ENCODE measurements at places on chromosomes 4 and X. TPM values are rescaled to one million over a fixed set of nuclear protein-coding genes. Genes with fewer than 3 reads are reported as not detected.

GRCh38 chrX:139945075-139945474, 12.2 kb upstream of the ATP11C start:
- DNase-seq: no peak

GRCh38 chr4:7384003-7384928, 50.5 kb downstream of the PSAPL1 start:
- DNase-seq: no peak

POU3F4 gene
- polyA plus RNA-seq: 0.44 TPM

DNA sequence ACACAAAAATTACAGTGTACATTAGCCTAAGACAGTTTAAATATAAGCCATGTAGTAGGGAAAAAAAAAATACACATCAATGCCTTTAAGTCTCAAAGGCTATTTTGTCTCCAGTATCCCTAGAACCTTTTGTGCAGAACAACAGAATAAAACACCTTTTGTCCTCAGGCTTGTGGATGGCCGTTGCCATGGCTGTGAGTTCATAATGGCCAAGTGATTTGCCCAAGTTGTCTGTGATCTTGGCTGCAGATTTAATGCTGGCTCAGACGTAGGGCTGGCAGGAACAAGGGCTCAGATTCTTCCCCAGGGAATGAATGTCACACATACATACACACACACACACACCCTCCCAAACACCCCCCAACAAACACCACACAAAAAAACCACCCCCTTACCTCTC, 25.3 kb downstream of the GPM6B start:
- peak; percentile 86 for DNase-seq

DNA sequence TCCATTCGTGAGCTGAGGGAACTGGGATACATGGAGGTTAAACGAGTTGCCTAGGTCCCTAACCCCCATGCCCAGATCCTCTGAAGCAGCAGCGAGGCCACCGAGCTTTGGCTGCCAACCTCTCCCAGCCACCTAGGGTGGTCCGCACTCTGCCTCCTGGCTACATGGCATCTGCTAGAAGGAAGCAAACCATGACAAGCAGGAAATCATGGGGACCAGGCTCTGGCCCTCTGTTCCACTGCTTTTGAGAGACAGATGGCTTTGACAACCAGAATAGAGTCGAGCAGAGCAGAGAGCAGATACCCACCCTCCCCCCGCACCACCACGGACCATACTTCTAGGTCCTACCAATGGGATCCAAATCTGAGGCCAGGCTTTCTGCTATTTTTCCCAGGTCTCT, 37.5 kb upstream of the NKRF start:
- peak; percentile 19 for DNase-seq

GRCh38 chr4:8615921-8616787, 23.6 kb downstream of the CPZ start:
- peak; percentile 14 for DNase-seq

HOPX gene
- polyA plus RNA-seq: 40.9 TPM

DNA sequence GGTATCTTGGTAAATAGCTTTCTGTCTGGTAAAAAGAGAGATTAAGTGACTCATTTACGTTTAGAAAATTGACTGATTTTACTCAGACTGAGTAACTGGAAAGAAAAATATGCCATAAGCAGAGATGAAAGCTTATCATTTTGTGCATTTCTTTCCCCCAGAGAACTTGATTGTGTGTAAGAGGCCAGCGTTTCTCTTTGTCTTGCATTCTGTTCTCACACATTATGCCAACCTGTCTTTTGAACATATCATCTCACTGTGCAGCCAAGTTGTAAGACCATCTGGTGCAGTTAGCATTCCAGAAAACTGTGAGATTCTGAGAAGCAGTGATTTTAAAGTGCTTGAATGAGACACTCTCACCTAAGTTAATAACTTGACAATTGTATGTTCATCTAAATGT, 651.3 kb downstream of the TECRL start:
- peak; percentile 93 for DNase-seq

- no peak for DNase-seq
Measured at GRCh38 chrX:132367984-132368383, 120.9 kb downstream of the MBNL3 start.

- DNase-seq: peak; percentile 59
Measured at GRCh38 chrX:150525061-150525919, 43.1 kb upstream of the MTM1 start.

DNA sequence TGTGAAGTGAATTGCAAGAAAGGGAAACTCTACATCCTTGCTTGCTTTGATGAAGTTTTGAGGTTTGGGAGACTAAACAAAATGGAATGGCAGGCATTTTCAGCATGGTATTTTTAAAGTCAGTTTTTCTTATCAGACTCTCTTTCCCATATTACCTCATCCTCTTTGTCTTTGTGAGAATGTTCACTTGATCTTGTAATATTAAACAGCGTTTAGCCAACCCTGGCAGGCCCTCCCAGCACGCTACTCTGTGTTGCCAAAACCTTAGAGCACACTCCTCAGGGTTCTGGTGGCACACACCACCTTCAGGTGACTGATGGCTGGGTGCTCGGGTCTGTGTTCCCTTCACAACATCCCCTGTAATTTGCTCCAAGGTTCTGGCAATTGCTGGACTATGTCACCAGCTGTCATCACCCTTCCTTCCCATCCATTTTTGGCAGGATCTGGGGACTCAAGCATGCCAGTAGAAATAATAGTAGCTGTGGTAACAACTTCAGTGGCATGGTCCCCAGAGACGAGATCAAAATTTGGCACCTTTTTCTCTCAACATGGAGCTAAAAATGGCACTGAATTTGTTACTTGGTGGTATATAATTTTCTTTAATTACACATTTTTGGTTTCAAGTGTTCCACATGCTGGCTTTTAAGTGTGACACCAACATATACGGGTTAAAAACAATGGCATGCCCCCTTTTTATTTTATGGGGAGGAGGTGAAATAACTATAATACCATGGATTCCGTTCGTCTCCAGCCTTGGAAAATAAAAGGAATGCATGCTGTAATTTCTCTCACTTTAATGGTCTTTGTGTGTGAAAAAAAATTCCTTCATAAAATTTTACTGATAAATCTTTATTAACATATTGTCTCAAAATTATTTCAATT, 273.1 kb downstream of the DCTD start:
- no peak for DNase-seq

C4orf51 gene
- not detected for polyA plus RNA-seq

DNA sequence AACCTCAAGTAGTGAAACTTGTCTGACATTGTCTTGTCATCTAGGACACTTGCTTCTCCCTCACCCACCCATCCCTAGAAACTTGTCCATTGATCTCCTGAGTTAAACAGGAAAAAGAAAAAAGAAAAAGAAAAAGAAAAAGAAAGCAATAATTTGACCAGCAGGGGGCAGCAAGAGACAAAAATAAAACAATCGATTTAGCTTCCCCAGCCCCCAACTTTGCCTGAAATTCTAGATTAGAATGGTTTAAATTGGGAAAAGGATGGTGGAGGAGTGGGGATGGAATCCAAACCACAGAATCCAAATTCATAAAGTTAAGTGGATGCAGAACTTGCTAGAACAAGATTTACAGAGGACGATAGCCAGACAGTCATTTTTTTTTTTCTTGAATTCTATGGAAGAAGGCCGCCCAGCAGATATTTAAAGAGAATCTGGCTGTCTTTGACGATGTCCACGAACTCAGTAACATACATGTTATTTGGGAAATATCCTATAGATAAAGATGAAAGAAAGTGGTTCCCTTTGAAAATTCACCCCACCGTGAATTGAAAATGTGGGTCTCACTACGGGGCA, 282.9 kb downstream of the USP46 start:
- peak; percentile 83 for DNase-seq

GRCh38 chrX:43345166-43345565, 310.9 kb upstream of the MAOA start:
- DNase-seq: no peak

DNA sequence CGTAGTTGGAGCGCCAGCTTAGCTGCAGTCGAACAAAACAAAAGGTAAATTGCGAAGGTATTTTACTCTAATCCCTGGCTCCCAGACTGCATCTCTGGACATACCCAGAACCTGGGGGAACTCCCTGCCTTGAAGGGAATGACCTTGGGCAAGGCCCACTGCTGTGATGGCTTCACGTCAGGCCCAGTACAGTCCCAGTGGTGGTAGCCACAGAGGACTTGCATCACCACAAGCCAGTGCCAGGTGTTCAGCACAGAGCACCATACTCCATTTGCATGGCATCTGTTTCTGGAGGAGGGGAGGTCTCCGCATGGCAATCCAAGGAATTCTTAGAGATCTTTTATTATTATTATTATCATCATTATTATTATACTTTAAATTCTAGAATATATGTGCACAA, 5.6 kb downstream of the ETDA start:
- no peak for DNase-seq

ZRSR2 gene
- 9.7 TPM for polyA plus RNA-seq

DRD5 gene
- 0.41 TPM for polyA plus RNA-seq

DNA sequence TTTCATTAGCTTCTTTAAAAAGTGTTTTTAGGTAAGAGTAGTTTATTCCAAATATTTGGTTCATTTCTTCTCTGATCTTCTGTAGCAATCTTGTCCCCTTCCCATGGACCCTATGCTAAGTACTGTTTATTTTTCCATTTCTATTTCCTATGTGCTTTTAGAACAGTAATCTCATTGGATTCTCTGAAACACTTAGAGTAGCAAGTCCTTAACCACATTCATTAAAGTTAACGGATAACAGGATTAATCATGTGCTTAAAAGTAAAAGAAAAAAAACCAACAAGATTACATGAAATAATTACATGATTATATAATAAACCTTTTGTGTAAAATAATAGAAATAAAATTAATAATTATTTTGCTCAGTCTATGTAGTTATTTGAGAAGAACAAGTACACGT, 929.7 kb downstream of the C4orf33 start:
- no peak for DNase-seq

DNA sequence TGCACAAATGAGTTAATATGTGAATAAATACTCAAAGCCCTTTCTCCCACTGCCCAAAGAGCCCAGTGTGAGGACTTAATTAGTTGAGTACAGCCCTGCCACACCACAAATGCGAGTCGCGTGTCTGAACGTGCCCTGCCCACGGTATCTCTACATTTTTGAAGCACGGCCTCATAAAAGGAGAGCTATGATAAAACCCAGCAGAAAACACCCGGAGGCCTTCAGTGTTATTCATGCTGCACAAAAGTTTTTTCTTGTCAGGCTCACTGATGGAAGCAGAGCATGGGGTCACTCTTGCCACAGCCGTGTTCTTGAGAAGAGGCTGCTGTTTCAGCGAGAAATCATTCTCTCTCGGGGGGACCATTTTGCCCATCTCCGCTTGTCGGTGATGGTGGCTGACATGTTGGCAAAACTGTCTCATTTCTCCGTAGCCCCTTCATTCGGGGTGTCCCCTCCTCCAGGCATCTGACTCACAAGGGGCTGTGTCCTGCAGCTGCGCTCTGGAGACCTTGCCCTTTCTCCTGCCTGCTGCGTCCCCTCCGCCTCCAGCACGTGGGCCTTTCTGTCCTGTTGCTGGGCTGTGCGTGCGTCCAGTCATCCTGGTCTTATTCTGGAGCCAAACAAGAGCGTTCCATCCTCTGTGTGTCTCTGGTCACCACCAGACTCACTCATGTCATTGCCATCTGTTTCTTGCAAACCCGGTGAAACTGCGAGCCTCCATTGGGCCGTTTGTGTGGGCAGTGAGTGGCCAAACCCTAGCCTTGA, 88.8 kb downstream of the SORCS2 start:
- no peak for DNase-seq

DNA sequence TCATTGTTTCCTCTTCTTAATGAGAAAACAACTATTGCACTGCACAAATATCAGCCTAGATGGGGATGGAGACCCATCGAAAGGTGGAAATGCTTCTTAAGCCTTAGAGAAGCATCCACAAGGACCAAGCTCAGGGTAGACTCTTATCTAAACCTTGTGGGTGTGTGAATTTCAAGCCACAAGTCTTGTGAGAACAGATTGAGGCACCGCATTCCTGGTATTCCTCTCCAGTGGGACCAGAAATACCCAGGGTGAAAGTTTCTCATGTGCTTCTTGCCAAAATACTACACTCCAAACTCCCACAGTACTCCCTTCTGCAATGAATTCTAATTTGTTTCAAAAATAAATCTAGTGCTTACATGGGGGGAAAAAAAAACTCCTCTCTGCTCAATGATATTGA, 375.6 kb downstream of the PDGFC start:
- peak; percentile 88 for DNase-seq

DNA sequence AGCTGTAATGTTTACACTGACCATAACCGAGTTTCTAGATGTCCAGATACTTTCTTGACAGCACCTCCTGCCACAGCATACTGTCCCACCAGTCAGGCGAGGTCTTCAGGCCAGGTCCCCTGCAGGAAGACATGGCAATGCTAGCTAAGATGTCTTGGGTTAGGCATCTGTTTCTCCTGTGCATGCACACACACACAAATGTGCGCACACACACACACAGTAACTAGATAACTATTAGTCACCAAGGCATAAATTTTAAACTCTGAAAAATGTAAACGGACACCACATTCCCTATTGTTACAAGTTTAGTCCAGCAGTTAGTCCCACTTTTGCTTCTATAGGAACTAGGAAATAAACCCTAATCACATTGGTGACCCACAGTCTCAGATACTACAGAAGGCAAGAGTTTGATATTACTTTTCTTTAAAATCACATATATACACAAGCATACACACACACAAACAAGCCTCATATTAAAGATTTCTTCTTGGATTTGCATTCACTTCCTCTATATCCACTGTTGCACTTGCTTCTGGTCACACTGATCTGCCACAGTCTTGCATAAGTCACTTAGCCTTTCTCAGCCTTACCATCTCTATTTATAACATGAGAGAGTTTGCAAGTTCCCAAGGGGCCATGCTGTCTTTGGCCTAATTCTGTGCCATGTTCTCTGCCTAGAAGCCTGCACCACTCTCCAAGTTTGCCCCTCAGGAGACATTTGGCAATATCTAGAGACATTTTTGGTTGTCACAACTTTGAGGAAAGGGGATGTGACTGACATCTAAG, 32.2 kb downstream of the IL21 start:
- no peak for DNase-seq

DNA sequence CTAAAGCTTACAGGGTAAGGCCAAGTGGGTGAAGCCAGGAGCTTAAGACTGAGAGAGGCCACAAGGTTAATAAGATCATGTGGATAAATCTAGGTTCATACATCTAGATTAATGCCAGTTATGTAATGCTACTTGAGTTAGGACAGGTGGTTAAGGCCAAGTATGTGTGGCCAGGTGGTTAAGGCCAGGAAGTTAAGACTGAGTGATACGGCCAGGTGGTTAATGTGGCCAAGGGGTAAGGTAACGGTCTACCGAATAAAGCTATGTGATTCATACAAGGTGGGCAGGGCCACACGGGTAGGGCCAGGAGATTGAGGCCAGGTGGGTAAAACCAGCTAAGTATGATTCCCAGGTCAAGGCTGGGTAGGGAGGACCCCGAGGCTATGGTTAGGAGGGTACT, 223.0 kb downstream of the TACR3 start:
- DNase-seq: no peak

DNA sequence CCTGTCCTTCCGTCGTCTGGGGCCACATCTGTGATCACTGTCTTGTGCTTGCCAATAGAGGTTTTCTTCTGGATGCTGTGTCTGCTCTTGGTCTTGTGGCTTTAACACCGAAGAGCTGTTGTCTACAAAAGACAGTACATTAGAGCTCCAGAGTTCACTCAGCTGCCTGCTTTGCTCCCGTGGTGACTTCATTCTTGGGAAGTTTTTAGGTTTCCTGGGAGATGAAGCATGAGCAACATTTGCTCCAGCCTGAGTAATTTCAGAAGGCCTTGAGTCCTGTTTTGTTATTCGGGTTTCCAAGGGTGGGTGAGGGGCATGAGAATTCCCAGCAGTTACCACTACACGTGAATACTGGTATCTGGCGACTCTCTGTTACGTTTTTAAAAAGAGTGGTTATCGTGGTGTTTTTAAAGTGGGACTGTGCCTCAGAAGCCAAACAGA, 189.2 kb downstream of the SHROOM3 start:
- peak; percentile 79 for DNase-seq

BST1 gene
- polyA plus RNA-seq: 1.7 TPM

- no peak for DNase-seq
Measured at GRCh38 chr4:186727977-186728519, 4.4 kb upstream of the FAT1 start.
